ENCODE measurements at places on chromosomes 12 and 14. TPM values are rescaled to one million over a fixed set of nuclear protein-coding genes. Genes with fewer than 3 reads are reported as not detected.

The P3H3 gene
- 258 TPM for total RNA-seq

The GLS2 gene
- total RNA-seq, result 0.13 TPM

The OR4Q3 gene
- total RNA-seq, result not detected

The GALNT8 gene
- total RNA-seq, result not detected

The MANSC1 gene
- total RNA-seq, result 3.9 TPM

The LMBR1L gene
- 42.7 TPM for total RNA-seq

The INSM2 gene
- not detected for total RNA-seq

The SPTB gene
- total RNA-seq, result 0.13 TPM

The DDX47 gene
- total RNA-seq, result 62.0 TPM

The SLC17A8 gene
- total RNA-seq, result not detected

The RXYLT1 gene
- 13.7 TPM for total RNA-seq

The PPM1A gene
- total RNA-seq, result 32.5 TPM

The TMCC3 gene
- 0.53 TPM for total RNA-seq

All from smooth muscle cell of the pulmonary artery (primary cell).